ENCODE measurements at places on chromosomes 1 and 21.

GRCh38 chr1:232238009-232238408, 391.9 kb downstream of the SIPA1L2 start:
- no peak for DNase-seq

- no peak for DNase-seq
Observed at GRCh38 chr1:32817815-32818786, 648 bp downstream of the S100PBP start.

GRCh38 chr1:37890378-37891014, 31.1 kb upstream of the MTF1 start:
- peak; percentile 56 for DNase-seq

DNA sequence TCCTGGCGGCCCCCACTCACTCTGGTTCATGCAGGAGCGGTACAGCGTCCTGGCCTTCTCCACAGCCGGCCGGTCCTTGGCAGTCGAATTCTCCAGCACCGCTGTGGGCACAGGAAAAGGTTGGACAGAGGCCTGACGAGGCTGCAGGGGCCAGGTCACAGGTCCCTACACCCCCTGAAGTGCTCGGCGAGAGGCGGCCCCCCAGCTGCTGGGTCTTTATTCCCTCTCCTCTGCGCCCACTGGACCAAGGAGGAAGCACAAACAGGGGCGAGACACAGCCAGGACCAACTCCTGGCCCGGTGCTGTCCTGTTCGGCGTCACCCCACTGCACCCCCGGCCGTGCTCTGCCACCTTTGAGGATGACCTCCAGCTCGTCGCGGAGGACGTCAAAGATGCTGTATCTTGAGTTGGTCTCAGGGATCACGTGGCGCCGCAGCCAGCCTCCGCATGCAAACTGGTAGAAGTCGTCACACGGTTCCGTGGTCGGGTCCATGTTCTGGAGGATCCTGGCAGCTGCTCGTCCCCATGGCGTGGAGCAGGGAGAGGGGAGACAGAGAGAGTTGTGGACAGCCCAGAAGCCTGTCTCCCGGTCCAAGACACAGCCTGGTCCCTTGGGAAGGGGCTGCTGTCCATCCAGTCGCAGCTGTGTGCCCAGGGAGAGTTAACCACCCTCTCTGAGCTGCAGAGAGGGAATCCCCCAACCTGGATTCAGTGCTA, 22.9 kb downstream of the PRXL2B start:
- no peak for DNase-seq

DNA sequence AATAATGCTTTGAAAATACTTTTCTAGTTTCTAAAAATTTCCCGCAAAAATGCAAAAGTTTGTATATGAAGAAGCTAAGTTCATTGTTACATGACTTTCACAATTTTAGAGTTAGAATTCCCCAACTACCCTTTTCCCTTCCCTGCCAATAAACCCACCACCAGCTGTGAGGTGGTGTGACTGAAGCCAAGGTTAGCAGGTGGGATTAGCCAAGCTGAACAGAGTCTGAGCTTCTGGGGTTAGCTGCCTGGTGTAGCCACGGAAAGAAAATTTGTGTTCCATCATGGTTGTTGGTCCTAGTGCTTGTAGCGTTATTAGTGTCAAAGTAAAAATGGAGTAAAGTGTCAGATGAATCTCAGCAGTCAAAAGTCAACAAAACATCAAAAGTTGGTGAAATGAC, 110.9 kb downstream of the ASTN1 start:
- DNase-seq, result no peak

GRCh38 chr1:89171067-89171438, 4.8 kb downstream of the GBP7 start:
- DNase-seq, result peak; percentile 14

DNA sequence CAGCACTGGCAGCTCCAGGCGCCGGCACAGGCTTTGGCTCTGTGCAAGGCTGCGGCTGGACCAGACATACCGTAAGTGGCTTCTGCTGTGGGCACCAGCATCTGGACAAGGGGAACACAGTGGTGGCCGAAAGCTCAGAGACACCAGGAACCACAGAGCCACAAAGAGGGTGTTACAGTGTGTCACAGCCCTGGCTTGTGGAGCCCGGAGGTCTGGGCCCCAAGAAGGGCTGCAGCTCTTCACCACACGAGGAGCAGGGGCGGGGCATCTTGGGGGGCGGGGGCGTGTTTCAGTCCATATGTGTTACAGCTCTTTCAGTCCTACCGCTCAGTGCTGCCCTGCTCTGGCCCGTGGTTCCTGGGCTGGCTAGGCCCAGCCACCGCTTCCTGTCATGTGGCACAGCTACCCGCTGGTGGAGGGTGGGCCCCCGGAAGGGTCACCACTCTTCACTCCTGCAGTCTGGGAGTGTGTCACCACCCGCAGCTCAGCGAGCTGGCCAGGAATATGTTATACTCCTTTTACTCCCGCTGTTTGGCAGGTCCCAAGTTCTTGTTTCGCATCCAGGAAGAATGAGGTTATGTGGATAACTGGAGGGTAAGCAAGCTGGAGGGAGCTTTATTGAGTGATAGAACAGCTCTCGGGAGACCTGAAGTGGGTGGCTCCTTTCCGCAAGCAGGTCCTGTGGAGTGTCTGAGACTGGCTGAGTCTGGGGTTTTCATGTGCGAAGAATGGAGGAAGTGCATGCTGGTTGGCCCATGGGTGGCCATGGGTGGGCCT, 3.3 kb upstream of the LSM10 start:
- DNase-seq, result peak; percentile 66

GRCh38 chr21:21163904-21164303, 165.7 kb downstream of the NCAM2 start:
- peak; percentile 10 for DNase-seq

DNA sequence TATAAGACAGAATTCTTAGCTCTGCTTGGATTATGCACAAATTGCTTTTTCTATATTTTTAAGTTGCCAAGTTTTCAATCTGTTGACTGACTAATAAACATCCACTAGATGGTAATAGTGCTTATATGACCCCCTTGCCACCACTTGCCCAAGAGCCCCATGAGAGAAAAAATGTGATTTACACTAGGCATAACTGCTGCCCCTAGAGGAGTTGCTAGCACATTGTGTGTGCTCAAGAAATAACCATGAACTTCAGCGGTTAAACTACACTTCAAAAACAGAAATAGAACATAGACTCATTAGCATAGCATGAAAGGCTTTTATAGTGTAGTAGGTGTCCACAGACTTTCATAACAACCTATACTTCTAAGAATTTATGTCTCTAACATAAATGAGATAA, 61.4 kb downstream of the BRINP3 start:
- no peak for DNase-seq

GRCh38 chr1:27572019-27572678, 31.8 kb downstream of the AHDC1 start:
- no peak for DNase-seq

DNA sequence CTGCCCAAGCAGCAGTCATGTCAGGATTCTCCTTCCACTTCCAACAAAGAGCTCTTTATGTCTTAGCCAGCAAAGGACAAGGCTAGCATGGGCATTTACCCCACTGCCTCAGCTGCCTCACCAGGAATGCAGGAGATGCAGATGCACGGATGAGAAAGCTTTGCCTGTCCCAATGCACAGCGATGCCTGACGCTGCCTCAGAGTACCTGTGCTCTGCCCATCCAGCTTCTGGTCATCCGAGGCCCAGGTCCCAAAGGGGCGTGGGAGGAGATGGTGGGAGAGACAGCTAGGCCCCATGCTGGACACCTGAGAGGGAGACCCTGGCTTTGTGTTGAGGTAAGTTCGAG, 59.0 kb downstream of the IRF2BP2 start:
- DNase-seq, result no peak

DNA sequence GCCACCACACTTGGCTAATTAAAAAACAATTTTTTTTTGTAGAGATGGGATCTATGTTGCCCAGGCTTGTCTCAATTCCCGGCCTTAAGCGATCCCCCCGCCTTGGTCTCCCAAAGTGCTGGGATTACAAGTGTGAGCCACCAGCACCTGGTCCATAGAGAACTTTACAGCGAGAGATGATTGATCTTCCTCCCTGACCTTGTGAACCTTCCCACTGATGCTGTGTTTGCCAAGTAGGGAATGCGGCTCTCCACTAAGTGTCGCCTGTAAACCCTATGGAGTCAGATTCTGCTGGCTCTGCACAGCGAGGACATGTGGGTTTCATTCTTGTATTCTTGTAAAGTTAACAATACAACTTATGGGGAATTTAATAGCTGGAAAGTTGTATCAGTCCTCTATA, 81.3 kb upstream of the LYST start:
- DNase-seq, result no peak

DNA sequence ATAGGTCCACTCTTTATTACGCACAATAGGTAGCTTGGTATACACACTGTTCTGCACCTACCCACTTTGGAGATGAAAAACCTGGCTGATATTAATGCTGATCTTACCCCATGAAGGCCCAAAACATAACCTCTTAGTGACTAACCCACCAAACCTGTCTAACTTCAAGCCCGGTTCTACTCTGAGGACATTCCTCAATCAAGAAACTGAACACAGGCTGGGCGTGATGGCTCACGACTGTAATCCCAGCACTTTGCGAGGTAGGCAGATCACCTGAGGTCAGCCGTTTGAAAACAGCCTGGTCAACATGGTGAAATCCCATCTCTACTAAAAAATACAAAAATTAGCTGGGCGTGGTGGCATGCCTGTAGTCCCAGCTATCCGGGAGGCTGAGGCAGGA, 50.5 kb downstream of the EYA3 start:
- DNase-seq, result no peak
